ENCODE measurements at places on chromosomes 4 and X.

DNA sequence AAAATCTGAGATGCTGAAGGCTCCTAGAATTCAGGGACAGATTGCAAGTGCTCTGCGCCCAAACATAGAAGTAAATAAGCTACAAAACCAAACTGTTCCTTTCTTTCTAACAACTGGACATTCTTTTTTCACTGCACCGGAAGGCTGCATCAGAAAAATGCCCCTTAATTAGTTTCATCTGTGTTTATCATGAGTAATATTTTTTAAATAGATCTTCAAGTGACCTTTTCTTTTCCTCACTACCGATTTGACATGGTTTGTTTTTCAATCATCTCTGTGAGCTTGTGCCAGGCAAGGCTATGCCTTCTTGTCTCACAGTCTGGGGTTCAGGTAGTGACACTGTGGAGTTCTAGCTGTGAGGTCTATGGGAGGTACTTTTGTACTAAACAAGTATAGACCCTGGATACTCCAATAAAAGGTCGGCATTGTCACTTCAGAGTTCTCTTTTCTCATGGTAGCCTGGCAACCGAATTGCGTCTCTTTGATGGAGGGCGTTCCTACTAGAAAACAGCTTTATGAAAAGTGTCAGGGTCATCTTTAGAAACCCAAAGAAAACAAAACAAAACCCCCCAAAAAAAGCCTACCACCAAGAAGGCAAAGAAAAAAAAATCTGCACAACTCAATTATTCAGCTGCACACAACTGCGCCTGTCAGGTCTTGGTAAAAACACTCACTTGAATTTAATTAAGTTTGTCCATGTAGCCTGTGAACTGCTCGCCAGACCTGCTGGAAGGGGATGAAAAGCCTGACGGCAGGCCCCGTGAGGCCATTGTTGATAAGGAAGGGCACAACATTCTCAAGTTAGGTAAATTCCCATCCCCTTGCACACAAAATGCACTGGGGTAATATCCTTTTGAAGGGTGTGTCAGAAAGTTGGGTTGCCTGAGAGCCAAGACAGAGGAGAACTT lies 22.8 kb upstream of the ADAMTS3 start:
- DNase-seq, result no peak

- no peak for DNase-seq
Observed at GRCh38 chr4:141215030-141215429, 5.7 kb upstream of the ZNF330 start.

GRCh38 chr4:116118221-116118620 lies 967.2 kb downstream of the TRAM1L1 start:
- DNase-seq, result no peak

- no peak for DNase-seq
Observed at GRCh38 chr4:73585345-73585744, 34.9 kb downstream of the RASSF6 start.

GRCh38 chrX:140836874-140837273 lies 127.3 kb downstream of the LINC00632 start:
- DNase-seq, result no peak

- no peak for DNase-seq
Observed at GRCh38 chrX:25020391-25020904, 4.7 kb upstream of the ARX start.
